ENCODE measurements at places on chromosomes 7 and 10. TPM values are rescaled to one million over a fixed set of nuclear protein-coding genes. Genes with fewer than 3 reads are reported as not detected.

Gene ELMO1
- total RNA-seq: 129 TPM

- DNase-seq: no peak
These were observed 27.1 kb downstream of the SLF2 start for GRCh38 chr10:100939763-100940344.

- DNase-seq: peak; percentile 32
These were observed 10.1 kb upstream of the OPN4 start for GRCh38 chr10:86644152-86644793.

DNA sequence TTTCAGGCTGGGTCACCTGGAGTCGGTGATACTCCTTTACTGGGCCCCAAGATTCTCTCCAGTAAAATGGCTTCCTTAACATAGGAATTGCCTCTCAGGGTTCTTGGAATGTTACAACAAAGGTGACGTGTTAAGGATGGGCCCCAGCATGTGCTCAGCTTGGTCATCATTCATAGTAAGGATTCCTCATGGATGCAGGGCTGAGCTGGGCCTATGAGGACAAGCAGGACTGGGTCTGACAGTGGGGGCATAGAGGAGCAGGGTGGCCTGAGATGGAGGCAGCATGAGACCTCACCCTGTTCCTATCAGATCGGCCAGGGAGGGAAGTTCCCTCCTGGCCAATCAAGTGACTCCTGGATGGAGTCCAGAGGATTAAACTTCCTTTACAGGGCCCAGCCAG lies 12.8 kb upstream of the MBL2 start:
- DNase-seq: no peak

- no peak for DNase-seq
These were observed 5.3 kb upstream of the LRRC61 start for GRCh38 chr7:150317748-150318444.
